Ovary (tissue), 10 donors: ENCODE measurements at places on chromosomes 4 and X.

GRCh38 chr4:156959298-156959702 lies 12.3 kb downstream of the PDGFC start:
- DNase-seq: no peak

DNA sequence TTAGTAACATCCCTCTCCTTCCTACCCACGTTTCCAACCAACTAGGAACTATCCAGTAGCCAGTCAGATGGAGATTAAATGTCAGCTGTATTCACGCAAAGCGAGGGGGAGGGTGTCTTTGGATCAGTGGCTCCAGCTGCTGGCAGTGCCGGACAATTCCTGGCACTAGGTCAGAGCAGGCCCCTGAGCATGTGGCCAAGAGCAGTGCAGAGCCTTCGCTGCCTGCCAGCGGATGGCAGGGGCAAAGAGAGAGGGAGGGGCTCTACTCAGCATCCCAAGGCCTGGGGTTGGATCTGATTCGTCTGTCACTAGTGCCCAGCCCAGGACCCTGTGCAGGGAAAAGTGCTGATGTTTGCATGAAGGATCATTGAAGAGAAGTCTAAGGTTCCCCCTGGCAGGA lies 28.7 kb upstream of the JAKMIP1 start:
- DNase-seq: no peak

GRCh38 chr4:146029939-146030710 lies 91.5 kb upstream of the ZNF827 start:
- no peak for DNase-seq

GRCh38 chr4:107799669-107800450 lies 24.9 kb upstream of the SGMS2 start:
- DNase-seq: no peak

- no peak for DNase-seq
Measured at GRCh38 chr4:78928835-78929234, 10.4 kb downstream of the PAQR3 start.

- DNase-seq: no peak
Measured at GRCh38 chr4:106201373-106201772, 114.6 kb downstream of the TBCK start.

GRCh38 chr4:165723051-165723795 lies 149.8 kb upstream of the TLL1 start:
- DNase-seq: no peak

- no peak for DNase-seq
Measured at GRCh38 chr4:184803874-184804273, 21.9 kb downstream of the ACSL1 start.

- DNase-seq: peak; percentile 58
Measured at GRCh38 chr4:53015681-53016080, 153.6 kb downstream of the RASL11B start.

- DNase-seq: no peak
Measured at GRCh38 chr4:76420762-76421581, at the start of gene CCDC158. Gene CCDC158 (minus strand): TSS chr4:76421141. CDS start chr4:76403207, 17,934 bp downstream.

GRCh38 chrX:118565853-118566252 lies 70.2 kb downstream of the DOCK11 start:
- DNase-seq: no peak

DNA sequence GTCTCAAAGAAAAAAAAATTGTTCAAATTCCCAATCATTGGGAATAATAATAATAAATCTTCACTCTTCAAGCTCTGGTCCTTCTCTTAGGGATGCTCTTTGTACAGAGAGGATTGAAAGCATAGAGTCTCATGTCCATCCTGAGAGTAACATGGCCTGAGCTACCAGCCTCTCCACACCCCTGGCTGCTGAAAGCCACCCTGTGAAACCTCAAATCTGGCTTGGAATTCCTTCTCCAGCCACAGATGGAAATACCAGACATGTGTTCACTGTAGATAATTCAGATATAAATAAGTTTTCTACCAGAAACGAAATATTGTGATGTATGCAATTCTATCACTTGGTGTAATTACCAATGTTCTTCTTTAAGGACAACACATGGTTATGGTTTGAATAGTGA lies 140.6 kb downstream of the ARSF start:
- no peak for DNase-seq

DNA sequence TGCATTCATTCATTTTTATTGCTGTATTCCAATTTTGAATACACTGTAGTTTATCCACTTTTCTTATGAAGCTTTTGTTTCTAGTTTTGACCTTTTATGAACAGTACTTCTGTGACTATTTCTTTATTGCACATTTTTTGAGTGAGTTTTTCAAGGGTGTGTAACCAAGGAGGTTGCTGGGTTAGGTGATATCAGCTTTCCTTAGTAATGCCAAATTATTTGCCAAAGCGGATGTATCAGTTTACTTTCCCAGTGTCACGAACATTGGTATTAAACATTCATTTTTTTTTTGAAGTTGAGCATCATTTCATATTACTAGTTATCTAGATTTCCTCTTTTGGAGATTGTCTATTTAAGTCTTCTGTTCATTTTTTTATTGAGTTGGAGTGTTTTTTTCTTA lies 32.9 kb downstream of the STIM2 start:
- DNase-seq: no peak

DNA sequence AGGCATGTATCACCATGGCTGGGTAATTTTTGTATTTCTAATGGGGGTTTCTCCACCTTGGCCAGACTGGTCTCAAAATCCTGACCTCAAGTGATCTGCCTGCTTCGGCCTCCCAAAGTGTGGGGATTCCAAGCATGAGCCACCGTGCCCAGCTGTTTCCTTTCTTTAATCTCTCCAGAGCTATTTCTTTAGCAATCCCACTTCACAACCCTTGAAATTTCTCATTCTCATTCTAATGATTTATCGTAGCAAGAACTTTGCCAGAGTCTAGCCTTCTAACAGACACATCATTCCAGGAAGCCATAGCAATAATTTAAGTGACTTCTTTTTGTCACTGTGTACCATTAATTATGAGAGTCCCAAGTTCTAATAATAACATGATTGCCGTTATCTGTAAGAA lies 68.6 kb downstream of the RXFP1 start:
- no peak for DNase-seq

DNA sequence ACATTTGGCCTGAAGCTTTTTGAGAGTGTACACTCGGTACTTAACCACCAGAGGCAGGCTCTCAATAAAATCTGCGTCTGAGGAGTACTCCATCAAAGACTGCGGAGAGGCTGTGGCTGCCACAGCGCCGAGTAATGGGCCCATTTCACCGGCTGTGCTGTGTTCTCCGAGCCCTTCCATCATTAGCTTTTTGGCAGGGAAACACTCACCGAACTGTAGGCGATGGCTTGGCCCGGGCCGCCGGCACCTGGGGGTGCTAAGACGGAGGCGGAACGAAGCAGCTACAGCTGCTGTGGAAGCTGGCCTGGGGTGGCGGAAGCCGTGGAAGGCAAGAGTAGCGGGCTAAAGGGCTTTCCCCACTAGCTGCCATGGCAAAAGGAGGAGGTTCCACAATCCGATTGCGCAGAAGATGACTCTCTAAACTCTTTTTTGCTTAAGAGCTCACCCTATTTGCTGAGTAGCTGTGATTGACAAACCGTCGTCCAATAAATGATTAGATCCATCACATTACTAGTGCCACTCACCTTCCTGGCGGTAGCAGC lies 48.5 kb upstream of the PABPC1L2A start:
- DNase-seq: no peak

DNA sequence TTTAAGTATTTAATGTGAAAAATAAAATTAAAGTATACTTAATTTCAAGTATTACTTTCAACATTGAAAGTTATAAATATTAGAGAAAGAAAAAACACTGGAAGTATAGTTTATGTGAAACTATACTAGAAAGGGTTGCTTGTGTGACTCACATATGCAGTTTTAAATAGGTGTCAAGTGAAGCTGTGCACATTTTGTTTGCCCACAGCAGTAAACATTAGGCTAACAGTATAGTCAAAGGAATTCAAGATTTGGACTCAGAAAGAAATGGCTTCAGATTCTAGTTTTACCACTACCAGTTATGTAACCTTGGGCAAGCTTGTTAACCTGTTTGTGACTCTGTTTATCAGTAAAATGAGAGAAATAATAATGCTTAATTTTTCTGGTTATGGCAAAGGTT lies 148.2 kb downstream of the FAM47B start:
- no peak for DNase-seq

DNA sequence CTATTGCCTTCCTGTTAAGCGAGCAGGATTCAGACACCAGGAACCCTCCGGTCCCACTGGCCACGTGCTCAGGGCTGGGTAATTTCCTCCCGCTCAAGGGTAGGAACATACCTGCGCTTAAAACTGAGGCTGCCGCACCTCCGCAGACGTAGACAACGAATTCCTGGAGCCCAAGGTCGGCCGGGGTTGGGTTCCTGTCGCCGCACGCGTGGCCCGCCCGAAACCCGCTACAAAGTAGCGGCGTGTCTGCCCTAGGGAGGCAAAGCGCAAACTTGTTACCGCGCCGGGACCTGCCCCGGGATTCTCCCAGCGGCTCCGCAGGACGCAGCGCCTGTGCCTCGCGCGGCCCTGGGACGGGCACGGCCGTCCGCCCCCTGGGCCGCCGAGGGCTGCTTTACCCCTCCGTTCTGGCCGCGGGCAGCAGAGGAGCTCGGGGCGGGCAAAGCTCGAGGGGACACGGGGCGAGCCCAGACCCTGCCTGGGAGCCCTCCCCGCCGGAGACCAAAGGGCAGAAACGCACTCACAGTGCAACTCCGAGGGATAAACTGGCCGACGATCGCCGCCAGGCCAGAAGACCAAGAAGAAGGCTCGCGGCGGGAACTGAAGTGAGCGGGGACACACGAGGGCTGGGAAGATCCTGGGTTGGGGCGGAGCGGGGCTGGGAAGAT lies at the start of gene ERVMER34-1:
ERVMER34-1 (minus strand) TSS at position 607 of the 668 bp plus-strand sequence. CDS start 5,905 bp downstream, outside the sequence.
- DNase-seq: no peak

DNA sequence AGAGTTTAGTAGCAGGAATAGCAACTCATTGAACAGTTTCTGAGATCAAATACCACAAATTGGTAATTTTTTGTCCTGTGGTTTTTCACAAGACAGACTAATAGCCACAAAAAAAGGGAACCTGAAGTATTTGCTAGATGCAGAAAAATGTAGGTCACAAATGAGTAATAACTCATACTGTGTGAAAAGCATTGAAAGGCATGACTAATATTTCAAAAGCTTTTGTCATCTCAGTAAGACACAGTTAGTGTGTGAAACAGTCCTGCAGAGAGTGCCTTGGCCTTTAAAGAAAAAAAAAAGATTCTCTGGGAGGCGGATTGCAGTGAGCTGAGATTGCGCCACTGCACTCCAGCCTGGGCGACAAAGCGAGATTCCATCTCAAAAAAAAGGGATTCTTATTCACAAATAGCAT lies 31.4 kb upstream of the SLC25A31 start:
- no peak for DNase-seq

GRCh38 chr4:6097581-6097980 lies 79.3 kb upstream of the C4orf50 start:
- no peak for DNase-seq

DNA sequence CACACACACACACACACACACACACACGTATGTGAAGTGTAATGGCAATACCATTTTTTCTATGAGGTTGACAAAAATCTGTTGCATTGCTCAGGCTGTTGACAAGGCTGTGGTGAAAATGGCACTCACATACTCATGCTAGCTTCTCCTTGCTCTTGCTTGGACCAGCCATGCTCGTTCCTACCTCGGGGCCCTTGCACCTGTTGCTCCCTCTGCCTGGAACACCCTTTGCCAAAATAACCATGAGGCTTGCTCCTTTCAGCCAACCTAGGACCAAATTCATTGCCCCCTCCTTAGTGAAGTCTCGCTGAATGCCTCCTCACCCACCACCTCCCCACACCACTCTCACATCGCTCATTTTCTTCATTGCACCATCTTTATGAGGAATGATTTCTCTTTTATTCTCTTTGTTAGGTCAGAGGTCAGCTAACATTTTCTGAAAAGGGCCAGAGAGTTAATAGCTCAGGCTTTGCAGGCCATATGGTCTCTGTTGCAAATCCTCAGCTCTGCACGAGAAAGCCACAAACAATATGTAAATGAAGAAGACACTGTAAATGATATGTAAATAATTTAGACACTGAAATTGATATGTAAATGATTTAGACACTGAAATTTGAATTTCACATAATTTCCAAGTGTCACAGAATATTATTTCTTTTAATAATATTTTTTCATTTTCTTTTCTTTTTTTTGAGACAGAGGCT lies 13.3 kb downstream of the SLC38A5 start:
- DNase-seq: no peak

DNA sequence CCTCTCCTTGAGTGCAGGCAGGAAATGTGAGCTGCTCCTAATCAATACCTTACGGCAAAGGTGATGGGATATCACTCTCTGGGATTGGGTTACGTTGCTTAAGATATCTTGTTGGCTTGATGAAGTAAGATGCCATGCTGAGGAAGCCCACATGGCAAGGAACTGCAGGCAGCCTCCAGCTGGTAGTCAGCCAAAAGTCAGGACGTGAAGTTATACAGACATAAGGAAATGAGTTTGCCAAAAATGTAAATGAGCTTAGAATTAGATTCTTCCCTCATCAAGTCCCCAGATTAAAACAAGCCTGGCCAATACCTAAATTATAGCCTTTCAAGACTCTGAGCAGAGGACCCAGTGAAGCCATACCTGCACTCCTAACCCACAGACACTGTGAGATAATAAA lies 155.0 kb downstream of the QDPR start:
- no peak for DNase-seq

GRCh38 chr4:15893962-15894361 lies 44.6 kb downstream of the FGFBP1 start:
- no peak for DNase-seq
